Stimulated activated CD8-positive, alpha-beta memory T cell treated with anti-CD3 and anti-CD28 coated beads, Interleukin-15, amount 100 ng/mL, for 48 hours (primary cell): ENCODE measurements at places on chromosomes 4 and X.

DNA sequence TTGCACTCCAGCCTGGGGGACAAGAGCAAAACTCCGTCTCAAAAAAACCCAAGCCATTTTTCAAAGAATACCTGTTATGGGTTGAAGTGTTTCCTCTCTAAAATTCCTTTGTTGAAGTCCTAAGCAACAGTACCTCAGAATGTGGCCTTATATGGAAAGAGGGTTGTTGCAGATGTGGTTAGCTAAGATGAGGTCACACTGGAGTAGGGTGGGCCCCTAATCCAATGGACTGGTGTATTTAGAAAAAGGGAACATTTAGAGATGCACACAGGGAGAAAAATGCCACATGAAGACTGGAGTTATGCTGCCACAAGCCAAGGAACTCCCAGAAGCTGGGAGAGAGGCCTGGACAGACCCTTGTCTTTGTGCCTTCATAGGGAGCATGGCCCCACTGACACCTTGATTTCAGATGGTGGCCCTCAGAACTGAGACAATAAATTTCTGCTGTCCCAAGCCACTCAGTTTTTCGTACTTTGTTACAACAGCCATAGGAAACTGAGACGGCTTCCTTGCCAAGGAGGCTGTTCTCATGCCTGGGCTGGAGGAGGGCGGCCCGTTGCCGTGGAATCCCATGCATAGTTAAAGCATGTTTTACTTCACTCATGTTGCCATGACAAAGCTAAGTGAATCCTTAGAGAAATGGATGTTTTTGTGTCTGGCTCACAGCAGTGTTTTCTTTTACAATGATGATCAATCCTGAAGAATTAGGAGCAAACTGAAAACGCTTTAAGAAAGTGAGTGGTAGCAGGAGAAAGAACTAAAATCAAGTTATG lies 16.5 kb downstream of the TRAPPC2 start:
- DNase-seq = no peak

DNA sequence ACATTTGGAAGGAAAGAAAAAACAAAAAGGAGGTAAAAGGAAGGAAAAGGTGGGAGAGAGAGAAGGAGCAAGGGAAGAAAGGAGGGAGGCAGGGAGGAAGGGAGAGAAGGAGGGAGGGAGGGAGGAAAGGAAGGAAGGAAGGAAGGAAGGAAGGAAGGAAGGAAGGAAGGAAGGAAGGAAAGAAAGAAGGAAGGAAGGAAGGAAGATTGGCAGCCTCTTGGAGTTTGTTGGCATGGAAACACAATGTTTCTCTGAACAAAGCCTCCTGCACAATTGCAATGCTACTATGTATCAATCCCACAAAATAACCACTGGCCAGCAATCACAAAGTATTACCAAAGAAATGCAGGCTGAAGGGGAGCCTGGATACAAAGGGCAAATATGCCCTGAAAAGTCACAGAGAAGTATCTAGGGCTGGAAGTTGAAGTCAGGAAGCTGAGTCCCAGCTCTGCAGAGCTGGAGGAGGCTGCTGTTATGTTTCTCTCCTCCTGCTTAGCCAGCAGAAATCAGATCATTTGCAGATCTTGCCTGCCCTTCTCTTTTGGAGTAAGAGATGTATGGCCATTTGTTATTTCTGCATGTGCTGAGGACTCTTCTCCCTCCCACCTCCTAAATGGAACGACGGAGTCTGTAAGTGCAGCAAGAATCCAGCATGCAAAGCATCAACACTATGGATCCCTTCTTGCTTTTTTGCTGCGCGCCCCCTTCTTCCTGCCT lies 195.9 kb upstream of the LDB2 start:
- DNase-seq = no peak

DNA sequence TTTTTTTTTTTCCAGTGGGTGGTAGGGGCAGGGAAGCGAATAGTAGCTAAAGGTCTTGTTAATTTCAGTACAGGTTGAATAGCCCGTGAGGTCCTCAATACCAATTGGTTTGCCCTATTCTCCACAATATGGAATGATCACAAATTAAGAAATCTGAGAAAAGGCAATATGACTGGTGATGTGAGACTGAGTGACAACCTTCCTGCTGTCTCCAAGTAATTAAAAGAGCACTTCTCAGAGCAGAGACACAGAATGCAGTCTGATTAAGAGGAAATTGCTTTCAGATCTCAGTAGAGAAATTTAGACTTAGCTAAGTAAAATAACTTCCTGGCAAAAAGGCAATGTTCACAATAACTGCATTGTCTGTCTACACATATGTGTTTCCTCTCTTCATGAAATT lies 23.0 kb downstream of the GPR174 start:
- no peak for DNase-seq

DNA sequence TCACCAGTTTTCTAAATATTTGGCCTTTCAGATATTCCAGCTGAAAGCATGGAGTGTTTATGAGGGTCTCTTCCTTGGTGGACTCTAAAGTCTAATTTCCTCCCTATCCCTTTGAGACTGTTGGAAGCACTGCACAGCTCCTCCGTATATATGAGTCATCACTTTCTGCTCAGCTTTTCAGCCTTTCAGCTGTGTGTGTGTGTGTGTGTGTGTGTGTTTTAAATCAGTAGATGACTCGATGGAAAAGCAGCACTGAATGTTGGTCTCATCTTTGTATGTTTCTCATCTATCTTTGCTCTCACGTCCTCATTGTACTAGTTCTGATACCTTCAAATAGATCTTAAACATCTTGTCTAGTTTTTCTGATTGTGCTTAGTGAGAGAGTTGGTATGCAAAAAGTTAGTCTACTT lies 81.6 kb downstream of the ZFX start:
- DNase-seq = no peak

DNA sequence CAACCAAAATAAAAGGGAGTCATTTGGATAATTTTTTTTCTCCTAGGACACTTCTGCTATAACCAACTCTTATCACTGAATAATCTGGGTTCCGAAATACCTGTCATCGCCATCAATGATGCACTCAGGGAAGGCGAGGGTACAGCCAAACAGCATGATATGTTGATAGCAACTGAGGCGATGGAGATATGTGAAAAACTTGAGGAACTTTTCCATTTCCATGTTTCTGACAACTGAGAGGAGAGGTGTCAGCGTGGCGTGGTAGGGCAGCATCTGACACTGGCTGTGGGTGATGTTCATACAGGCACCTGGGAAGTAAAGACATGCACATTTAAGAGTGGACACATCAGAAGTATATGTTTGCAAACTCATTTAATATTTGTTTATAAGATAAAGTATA lies 74.6 kb downstream of the CORIN start:
- DNase-seq = no peak

GRCh38 chrX:120000490-120001246 lies 57.1 kb upstream of the NKAP start:
- no peak for DNase-seq

GRCh38 chr4:80144676-80145470 lies 52.4 kb upstream of the PRDM8 start:
- no peak for DNase-seq

- no peak for DNase-seq
Observed at GRCh38 chr4:76702440-76703122, 195.4 kb downstream of the SOWAHB start.

DNA sequence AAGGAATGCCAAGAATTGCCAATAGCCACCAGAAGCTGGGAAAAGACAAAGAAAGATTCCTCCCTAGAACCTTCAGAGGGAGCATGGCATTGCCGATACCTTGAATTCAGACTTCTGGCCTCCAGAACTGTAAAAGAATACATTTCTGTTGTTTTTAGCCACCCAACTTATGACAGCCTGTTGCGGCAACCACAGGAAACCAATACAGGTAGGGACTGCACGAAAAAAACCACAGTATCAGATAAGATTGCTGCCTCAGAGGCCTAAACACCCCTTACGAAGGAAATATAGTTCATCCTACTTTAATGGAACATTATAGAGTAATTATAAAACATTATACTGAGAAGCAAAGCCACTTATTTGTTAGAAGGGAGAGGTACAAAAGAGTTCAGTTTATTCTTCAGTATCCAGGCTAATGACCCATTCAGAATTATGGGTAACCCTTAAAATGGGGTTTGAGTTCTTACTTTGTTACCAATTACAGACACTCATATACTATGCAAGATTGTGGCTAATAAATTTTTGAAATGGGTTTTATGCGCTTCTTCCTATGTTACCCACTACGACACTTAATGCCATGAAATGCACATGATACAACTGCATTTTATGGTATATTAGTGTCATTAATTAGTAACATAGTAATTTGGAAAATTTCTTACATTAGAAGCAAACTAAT lies 37.4 kb upstream of the SMIM10L2A start:
- DNase-seq = peak; percentile 11

DNA sequence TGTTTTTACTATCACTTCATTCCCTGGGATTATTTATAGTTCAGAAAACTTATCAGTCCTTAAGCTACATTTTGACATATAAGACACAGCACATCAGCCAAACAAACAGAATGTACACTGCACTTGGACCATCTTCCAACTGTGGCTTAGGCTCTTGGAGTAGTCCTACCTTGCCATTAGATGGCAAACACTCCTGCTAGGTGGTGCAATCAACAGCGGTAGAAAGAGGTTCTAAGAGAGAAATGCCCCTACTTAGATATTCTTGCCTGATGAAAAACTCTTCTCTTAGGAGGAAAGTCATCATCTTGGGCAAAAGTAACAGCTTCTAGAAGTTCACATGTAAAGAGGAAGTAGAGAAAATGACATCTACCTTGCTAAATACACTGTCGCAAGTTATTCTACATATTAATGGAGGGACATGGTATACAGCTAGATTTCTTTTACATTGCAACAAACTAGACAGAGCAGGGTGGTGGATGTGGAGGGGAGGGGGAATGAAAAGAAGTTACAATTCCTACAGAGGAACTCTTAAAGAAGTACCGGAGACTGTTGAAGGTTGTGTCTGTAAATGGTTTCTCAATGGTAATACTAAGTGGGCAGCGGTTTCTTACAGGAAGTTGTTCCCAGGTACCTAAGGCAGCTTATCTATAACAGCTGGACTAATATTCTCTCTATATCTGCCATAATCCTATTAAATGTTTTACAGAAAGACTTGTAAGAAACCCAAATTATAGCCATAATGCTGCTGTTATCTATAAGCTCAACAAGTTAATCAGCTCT lies 8.1 kb upstream of the STPG2 start:
- DNase-seq = no peak

DNA sequence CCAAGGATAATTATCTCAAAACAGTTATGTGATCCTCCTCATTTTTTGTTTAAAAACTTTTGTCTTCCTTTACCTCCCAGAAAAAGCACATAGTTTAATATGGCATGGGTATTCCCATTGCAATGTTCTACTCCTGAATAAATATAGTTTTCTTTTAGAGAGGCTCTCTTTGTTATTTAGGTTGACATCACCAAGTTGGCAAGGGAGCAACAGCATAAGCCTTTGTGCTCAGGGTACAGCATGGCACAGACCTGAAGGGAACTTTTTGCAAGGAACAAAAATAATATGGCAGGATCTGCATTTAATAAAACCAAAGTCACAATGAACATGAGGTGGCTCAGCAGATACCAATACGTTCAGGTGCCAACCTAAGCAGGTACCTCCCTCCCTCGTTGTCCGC lies 47.1 kb upstream of the NPY2R start:
- no peak for DNase-seq

DNA sequence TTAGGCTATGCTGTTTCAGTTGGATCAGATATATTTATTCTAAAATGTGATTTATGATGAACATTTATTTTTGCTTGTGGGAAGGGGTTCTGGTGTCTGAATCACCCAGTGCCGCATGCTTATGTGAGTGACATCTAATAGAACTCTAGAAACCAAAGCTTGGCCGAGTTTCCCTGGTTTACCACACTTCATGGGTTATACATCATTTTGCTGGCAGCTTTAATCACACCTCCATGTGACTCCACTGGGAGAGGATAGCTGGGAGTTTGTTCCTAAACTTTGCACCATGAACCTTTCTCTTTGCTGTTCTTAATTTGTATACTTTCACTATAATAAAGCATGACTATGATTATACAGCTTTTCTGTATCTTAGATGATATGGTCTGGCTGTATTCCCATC lies 382.9 kb downstream of the INPP4B start:
- DNase-seq = no peak

DNA sequence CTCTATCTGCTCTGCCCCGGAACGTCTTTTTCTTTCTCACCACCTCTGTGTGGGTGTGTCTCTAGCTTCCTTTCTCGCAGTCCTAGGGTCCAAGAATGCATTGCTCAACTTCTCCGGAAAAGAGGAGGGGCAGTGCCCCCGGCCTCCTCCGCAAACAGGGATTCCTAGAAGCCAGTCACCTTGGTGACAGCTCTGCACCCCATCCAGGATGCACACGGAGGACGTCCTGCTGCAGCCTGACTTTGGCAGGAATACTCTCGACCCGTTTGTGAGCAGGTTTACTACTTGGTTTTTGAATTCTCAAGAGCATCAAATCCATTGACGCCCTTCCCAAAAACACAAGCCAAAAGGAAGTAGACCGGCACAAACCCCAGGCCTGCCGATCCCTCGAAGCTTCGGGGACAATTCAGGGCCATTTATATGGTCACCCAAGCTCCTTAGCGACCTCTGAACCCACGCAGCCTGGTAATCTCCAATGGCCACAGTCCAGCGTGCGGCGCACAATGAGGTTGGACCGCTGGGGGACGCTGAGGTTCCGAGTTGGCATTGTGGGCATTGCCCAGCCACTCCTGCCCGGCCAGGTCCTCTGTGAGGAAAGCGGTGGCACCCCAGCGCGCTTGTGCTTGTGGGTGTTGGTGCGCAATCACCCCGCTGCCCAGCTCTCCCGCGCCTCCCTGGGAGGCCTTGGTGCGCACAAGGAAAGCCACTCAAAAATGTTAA lies 9.8 kb downstream of the NKX3-2 start:
- no peak for DNase-seq

GRCh38 chr4:88033309-88033708 lies 25.9 kb downstream of the PKD2 start:
- no peak for DNase-seq

DNA sequence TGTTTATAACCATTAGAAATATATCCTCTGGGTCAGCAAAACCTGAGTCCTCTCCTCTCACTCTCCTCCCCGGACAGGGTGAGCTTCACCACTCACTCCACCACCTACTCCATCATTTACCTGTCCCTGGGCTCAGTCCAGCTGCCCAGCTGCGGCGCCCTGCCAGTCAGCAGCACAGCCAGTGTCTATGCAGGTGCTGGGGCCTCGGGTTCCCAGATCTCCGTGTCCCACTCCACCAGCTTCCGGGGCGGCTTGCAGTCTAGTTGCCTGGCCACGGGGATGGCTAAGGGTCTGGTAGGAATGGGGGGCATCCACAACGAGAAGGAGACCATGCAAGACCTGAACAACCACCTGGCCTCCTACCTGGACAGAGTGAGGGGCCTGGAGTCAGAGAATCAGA lies 662.2 kb upstream of the ACTRT1 start:
- no peak for DNase-seq
